ENCODE measurements at places on chromosomes 12 and 14.

DNA sequence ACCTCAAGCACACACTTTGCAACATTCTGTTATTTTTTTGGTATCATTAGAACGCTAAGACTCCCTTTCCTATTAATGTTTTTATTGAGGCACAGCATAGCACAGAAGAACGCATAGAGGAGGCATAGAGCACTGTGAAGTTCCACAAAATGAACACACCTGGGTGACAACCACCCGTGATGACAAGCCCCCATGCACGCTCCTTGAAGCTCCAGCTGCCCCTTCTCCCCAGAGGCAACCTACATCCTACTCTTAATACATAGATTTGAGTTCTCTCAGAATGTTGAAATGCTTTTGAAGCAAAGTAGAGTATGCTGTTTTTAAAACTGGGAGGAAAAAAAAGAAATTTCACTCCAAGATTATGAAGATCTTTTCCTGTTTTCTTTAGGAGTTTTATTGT, 55.5 kb downstream of the DYRK2 start:
- no peak for DNase-seq

DNA sequence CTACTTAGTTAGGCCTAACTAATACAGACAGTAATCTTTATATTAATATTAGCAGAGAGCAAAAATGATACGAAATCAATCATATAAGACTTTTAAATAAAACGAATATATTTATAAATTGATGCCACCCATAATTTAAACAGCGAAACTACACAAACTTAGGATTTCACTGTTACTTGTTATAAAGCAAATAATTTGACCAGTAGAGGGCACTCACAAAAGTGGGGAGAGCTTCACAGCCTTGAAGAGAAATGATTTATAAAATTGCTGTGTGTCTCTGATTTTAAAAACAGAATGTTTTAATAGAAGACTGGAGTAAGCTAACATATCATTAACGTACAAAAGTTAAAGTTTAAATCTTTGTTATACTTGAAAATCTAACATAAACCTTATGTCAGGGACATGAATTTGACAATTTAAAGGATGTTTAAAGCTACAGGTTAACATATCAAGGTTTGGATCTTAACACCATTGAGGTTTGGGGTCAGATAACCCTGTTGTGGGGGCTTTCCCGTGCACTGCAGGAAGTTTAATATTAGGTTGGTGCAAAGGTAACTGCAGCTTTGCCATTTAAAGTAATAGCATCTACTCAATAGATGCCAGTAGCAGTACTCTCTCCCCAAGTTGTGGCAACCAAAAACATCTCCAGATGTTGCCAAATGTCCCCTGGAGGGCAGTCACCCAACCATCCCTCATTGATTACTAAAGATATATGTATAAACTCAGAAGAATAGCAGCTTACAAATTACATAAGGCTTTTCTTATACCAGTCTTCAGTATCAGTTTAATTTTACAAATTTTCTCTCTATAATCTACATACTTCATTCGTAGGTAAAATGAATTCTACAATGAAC, 9.3 kb downstream of the KRAS start:
- peak; percentile 53 for DNase-seq

- no peak for DNase-seq
Measured at GRCh38 chr14:69107407-69108003, 45.4 kb downstream of the DCAF5 start.

GRCh38 chr12:83323866-83324265, 637.2 kb downstream of the TMTC2 start:
- DNase-seq, result no peak

- no peak for DNase-seq
Measured at GRCh38 chr12:25824734-25825133, 133.7 kb upstream of the RASSF8 start.

- no peak for DNase-seq
Measured at GRCh38 chr12:9701380-9702154, 31.3 kb downstream of the CLECL1 start.

GRCh38 chr12:3897371-3897971, 24.3 kb upstream of the PARP11 start:
- DNase-seq, result no peak

GRCh38 chr14:42004321-42004720, 397.6 kb downstream of the LRFN5 start:
- DNase-seq, result no peak

- DNase-seq, result no peak
Measured at GRCh38 chr12:79961411-79961810, 26.5 kb upstream of the PPP1R12A start.

DNA sequence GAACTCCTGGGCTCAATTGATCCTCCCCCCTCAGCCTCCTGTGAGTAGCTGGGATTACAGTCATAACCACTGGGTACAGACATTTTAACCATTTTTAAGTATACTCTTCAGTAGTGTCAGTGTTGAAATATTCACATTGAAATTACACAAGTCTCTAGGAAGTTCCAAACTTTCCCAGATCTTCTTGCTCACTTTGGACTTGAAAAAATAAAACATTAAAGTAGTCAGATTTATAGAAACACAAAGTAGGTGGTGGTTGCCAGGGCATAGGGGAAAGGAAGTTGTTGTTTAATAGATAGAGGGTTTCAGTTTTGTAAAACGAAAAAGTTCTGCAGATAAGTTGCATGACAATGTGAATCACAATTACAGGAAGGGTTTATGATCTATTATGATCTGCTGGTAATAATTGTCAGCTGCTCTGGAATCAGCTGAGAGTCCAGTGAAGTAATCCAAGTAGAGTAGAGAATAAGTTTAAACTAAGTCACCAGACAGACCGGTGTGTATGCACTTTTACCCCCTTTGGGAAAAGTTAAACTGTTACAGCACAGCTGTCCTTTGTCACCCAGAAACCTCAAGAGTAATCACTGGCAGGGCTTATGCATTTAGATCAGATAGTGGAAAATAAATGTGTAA, 27.4 kb downstream of the PCNX1 start:
- DNase-seq, result no peak

DNA sequence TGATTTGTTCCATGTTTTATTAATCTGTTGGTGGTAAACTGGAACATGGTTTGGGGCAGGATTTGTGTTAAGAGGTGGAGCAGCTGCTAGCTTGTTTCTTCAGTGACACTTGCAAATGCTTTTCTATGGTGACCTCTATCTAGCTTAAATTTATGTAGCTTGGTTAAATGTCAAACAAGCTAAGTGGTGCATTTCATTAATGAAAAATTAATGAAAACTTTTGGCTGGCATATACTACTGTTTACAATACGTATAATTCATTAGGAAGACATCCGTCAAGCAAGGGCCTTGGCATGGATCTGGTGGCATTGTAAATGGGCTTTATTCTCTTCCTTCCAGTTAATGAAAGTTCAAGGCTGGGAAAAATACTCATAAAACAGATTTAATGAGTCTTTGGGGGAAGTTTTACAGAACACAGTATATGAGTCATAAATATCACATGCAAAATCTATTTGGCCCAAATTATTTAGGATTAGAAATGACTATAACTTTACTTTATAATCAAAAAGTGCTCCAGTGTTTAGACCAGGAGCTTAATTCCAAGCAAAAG, 807.7 kb upstream of the SEL1L start:
- no peak for DNase-seq

GRCh38 chr14:22955702-22956569, 954 bp downstream of the HAUS4 start:
- DNase-seq, result no peak

DNA sequence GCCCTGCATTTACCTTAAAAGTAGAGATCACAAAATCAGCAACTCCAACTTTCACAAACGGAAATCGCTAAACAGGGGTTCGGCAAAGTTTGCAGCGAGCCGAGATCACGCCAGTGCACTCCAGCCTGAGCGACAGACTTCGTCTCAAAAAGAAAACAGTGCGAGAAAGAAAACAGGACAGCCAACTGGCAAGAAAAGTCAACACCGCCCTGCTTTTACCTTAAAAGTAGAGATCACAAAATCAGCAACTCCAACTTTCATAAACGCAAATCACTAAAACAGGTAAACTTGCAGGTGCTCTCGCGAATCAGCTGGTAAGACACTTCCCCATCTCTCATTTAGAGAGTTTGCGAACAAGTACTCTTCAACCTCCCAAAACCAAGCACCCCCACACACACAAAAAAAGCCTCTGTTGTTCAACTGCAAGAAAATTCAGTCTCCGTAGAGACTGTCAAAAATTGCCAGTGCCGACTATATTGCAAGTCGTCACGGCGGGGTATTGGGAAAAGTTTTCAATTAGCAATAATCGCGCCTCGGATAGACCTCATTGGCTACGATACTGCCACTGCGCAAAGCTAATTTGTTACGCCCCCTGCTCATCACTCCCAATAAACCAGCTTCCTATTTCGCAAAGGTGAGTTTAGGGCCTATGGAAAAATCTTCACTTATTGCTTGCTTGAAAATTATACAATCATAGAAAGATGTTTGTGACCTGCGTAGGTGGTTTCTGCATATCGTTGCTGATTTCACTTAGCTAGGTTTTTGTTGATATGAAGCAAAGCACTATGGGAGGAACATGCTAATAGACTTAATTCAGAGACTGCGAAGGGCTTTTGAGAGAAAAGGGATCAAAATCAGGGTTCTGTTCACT, at the start of gene RNU4-1:
RNU4-1 (minus strand) TSS at position 577 of the 871 bp plus-strand sequence.
- peak; percentile 90 for DNase-seq

- no peak for DNase-seq
Measured at GRCh38 chr14:99497894-99498293, 16.7 kb downstream of the CCNK start.

DNA sequence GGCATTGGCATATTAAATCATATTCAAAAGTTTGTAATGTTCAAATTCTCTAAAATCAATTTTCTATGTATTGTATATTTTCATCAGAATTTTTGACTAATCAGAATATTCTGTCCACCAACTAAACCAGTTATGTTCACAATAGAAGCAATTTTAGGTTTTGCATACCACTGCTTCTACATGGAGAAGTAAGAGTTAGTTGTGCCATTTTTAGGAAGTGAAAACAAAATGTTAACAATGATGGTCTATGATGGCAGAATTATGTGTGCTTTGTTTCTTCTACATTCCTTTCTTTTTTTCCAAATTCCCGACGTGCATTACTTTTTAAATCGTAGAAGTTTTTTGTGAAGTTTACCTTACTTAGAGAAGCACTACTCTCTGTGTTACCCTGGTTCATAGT, 29.5 kb downstream of the ABHD12B start:
- DNase-seq, result no peak

DNA sequence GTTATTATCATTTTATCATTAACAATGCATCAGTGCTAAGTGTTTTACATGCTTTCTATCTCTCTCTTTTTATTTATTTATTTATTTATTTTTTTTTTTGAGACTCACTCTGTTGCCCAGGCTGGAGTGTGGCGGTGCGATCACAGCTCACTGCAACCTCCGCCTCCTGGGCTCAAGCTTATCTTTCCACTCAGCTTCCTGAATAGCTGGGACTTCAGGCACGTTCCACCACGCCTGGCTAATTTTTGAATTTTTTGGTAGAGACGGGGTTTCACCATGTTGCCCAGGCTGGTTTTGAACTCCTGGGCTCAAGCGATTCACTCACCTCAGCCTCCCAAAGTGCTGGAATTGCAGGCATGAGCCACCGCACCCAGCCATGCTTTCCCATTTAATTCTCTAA, 3.9 kb upstream of the BTG1 start:
- DNase-seq, result no peak

- no peak for DNase-seq
Measured at GRCh38 chr14:101601606-101602465, 40.5 kb downstream of the DIO3 start.

DNA sequence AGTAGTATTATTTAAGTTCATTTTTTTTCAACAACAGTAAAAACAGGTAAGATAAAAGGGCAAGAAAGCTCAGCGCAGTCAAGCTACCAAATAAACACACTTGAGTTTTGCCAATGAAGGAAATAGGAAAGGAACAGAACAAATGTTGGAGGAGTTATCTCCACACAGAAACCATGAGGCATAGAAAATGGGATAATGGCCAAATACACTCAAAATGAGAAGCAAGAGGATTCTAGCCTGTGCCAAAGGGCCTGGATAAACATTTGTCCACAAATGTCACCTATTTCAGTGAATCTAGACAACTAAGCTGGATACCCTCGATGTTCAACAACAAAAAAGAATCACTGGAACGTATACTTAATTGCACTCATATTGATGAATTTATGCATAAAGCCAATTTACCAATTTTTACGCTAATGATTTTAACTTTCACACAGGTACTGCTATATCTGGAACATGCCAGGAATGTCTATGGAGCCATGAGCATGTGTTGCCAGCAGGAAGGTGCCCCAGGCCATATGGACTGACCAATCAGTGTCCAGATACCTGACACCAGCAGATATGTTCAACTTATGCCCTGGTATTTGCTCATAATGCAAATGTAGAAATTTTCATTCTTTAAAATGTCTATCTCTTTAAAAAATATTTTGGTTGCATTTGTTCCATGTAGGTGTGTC, 21.1 kb downstream of the ST8SIA1 start:
- no peak for DNase-seq

- peak; percentile 95 for DNase-seq
Measured at GRCh38 chr12:47705566-47706425, at the start of gene RPAP3. TSS of gene RPAP3 (minus strand) at chr12:47706030. CDS start at chr12:47702840, 3,190 bp downstream.

GRCh38 chr14:68380329-68380741, 412.5 kb downstream of the ZFP36L1 start:
- DNase-seq, result no peak

GRCh38 chr12:66279123-66279712, 23.1 kb upstream of the HELB start:
- DNase-seq, result no peak

GRCh38 chr12:111214401-111214800, 154.5 kb downstream of the PHETA1 start:
- no peak for DNase-seq

DNA sequence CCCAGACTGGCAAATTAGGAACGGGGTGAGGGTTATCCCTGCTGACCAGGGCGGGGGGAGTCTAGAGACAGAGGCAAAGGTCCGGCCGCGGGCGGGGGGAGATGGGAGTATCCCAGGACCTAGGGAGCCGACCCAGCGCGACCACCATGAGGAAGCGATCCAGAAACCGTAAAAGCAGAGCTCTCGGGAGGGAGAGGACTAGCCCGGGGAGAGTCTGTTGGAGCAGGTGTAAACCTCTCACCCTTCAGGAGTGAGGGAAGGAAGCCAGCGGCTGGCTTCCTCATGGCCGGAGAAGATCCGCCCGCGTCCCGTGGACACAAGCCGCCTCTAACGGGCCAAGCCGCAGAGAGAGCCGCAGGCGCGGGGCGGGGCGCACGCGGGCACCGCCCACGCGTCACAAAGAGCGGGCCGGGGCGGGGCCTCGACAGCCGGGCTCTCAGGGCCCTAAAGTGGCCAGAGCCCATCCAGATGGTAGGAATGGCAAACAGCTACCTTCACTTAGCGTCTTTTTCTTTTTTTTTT, at the start of gene ACRBP:
ACRBP (minus strand) TSS at position 350 of the 522 bp plus-strand sequence; CDS start at position 284, 66 bp downstream.
- DNase-seq, result peak; percentile 46
